ENCODE measurements at places on chromosomes 13 and 19. TPM values are rescaled to one million over a fixed set of nuclear protein-coding genes. Genes with fewer than 3 reads are reported as not detected.

DNA sequence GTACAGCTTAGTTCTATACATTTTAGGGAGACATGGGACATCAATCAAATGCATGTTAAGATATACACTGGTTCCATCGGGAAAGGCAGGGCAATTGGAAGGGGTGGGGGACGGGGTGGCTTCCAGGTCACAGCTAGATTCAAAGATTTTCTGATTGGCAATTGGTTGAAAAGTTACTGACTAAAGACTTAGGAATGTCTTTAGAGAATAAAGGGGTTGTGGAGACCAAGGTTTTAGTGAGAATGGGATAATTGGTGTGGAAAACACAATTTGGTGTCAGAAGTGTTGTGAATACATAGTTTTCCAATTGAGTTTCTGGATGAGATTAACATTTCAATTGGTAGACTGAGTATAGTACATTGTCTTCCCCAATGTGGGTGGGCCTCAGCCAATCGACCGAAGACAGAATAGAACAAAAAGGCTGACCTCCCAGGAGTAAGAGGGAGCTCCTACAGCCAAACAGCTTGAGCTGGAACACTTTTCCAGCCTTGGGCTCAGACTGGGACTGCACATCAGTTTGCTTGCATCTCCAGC lies 988 bp upstream of the CCDC169 start:
- peak; percentile 38 for DNase-seq

DNA sequence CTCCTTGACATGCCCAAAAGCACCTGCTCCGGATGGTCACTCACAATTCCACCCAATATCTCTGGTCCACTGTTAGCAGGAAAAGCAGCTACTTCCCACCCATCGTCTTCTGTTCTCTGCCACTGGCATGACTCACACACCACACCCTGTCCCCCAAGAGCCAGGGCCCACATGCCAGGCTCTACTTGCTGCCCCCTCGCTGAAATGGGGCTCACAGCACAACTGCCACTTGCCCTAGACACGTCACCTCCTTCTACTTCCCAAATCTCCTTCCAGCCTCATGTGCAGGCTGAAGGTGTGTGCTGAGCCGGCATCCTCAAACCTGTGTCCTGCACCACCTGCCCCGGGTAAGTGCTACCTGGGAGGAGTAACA lies 65.0 kb downstream of the TBC1D4 start:
- DNase-seq: no peak

DNA sequence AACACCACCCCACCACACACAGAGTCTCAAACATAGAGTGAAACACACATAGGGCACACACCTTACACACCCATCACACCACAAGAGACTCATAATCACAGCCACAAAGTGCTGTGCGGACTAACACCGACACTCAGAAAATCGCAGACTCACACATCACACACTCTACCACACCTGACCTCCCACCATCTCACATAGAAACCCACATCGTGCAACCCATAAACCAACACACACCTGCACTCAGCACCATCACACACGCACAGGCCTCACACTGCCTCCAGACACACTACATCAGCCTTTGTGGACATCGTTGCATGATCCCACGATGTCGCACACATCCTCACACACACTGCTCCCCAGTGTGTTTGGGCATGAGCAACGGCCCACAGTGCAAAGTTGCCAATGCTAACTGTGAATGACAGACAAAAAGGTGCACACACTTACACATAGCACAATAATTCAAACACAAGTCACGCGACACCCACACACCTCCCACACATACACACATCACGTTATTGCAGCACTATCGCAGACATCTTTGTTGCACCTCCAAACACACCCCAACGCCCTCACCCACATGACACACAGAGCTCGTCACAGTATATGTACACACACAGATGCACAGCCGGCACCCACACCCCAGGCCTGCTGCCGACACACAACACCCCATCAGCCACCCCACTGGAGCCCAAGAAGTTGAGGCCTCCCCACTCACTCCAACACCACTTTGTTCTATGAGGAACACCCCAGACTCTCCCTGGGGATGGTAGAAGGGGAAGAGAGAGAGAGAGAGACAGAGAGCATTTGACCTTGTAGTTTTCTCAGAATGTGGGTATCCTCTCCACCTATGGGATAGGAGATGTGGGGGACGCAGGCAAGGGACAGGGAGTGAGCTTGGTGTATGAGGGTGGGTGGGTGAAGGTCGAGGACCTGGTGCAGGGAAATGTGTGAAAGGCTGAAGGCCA lies 1.2 kb upstream of the ATP1A3 start:
- no peak for DNase-seq

- no peak for DNase-seq
Measured at GRCh38 chr19:41238244-41238643, 19.2 kb downstream of the AXL start.

DNA sequence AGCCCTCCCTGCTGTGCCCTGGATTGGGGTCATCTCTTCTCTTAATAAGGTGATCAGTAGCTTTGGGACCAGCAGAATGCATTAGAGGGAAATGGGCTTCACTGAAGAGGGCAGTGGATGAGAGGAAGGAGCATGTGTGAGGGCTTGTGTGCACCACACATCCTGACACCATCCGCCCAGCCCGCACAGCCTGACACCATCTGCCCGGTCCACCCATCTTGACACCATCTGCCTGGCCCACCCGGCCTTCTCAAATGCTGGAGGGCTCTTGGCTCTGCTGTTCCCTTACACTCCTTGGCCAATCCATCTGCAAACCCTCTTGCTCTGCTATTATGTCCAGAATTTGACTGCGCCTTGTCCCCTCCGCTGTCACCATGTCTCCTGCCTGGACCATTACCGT lies 41.8 kb downstream of the BICRA start:
- DNase-seq: no peak

DNA sequence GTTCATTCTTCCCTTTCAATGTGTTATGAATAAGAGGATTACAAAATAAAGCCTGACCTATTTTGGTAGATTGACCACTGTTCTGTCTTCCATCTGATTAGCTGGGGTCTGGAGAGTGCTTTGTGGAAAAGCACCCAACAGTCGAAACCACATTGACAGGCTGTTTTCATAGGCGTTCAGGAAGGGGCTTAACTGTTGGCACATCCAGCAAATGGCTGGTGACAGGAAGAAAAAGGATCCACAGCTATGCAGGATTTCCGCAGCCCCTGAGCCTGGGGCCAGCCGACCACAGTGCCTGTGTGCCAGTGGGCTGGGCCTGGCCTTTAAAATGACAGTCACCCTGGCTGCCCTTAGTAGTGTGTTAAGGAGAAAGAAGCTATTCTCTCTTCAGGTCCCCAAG lies 113.3 kb downstream of the SIPA1L3 start:
- no peak for DNase-seq

GRCh38 chr13:47334173-47334572 lies 437.3 kb upstream of the HTR2A start:
- peak; percentile 74 for DNase-seq

GRCh38 chr13:45393941-45394570 lies 24.1 kb downstream of the SLC25A30 start:
- DNase-seq: peak; percentile 50

- DNase-seq: no peak
Measured at GRCh38 chr13:78587395-78587794, 16.0 kb downstream of the POU4F1 start.

DNA sequence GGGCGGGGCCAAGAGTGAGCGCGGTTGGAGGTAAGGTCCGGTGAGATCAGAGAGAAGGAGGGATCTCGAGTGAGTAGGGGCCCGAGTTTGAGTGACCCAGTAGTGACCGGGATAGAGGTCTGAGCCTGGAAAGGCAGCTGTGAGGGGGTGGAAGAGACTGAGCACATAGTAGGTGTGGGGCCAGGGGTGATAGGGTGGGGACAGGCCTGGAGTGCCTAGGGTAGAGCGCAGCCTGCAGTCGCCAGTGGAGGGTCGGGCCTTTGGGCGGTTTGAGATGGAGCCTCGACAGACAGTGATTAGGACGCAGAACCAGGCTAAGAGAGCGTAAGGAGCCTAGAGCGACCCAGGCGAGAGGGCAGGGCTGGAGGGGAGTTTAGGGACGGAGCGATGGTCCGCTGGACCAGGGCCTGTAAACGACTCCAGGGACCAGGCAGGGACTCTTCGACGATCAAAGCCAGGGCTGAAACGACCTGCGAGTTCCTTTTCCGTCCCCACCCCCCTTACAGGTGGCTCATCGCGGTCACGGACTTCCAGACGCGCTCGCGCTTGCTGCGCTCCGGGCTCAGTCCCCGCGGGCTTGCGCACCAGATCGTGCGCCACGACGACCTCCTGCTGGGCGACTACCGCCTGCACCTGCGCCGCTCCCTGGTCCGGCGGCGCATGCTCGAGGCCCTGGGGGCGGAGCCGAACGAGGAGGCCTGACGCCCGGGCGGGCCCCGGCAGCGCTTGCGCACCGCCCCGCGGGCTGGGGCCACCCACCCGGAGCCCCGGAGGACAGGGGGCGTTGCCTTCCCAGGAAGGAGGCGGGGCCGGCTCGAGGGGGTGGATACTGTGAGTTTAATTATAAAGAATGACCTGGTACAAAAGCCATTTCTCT lies 9.4 kb downstream of the C19orf81 start:
- peak; percentile 55 for DNase-seq

DNA sequence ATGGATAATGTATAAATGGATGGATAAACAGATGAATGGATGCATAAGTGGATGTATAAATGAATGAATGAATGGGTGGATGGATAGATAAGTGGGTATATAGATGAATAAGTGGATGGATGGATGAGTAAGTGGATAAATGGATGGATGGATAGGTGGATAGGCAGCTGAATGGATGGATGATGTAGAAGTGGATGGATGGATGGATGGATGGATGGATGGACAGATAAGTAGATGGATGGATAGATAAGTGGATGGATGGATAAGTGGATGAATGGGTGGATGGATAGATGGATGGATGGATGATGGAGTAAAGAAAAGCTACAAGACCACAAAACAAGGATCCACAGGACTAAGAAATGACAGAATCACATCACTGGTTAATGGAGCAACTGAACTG lies 9.0 kb upstream of the COMP start:
- no peak for DNase-seq

DNA sequence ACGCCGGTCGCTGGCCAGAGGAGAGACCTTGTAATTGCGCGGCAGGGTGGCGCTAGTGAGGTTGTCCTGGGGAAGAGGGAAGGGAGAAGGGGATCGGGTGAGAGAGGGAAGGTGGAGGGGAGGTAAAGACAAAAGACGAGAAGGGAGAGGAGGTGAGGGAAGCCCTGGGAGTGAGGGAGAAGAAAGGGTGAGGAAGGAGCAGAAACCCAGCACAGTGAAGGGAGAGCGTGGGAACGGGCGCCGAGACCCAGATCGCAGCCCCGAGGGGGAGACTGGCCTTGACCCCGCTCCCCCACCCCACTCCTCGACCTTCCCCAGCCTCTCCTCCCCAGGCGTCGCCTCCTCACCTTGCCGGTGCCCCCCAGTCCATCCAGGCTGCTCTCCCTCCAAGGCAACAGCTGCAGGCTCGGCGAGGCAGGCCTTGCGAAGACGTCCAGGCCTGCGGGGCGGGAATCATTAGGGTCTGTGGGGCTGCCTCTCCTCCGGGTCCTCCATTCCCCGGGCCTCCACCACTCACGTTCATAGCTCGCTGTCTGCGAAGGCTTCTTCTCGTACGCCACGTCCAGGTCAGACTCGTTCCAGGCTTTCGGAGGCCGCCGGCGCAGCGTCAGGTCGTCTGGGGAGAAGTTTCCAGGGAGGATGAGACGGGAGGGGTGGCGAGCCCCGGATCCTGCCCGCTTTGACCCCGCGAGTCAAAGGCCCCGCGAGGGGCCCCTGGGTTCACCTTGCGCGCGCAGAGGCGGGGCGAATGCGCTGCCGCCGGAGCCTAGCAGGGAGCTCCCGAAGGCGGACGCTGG lies 8.8 kb downstream of the PPP1R13L start:
- no peak for DNase-seq

GRCh38 chr13:33072282-33072681 lies 56.1 kb downstream of the KL start:
- no peak for DNase-seq

DNA sequence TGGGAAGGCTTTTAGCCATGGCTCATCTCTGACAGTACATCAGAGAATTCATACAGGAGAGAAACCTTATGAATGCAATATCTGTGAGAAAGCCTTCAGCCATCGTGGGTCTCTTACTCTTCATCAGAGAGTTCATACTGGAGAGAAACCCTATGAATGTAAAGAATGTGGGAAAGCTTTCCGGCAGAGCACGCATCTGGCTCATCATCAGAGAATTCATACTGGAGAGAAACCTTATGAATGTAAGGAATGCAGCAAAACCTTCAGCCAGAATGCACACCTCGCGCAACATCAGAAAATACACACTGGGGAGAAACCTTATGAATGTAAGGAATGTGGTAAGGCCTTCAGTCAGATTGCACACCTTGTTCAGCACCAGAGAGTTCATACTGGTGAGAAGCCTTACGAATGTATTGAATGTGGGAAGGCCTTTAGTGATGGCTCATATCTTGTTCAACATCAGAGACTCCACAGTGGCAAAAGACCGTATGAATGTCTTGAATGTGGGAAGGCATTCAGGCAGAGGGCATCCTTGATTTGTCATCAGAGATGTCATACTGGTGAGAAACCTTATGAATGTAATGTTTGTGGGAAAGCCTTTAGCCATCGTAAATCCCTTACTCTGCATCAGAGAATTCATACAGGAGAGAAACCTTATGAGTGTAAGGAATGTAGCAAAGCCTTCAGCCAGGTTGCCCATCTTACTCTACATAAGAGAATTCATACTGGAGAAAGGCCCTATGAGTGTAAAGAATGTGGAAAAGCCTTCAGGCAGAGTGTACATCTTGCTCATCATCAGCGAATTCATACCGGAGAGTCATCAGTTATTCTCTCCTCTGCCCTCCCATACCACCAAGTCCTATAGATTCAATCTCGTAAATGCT lies 10.7 kb downstream of the ZNF470 start:
- DNase-seq: no peak

TBXA2R gene
- total RNA-seq: 0.59 TPM

HCST gene
- total RNA-seq: not detected

ADAMTS10 gene
- total RNA-seq: 5.4 TPM

LILRB5 gene
- total RNA-seq: not detected

RGCC gene
- 2.3 TPM for total RNA-seq

CASP14 gene
- not detected for total RNA-seq

INSR gene
- total RNA-seq: 0.37 TPM

DNAAF3 gene
- 0.44 TPM for total RNA-seq
